ENCODE measurements at places on chromosomes 2 and 18. TPM values are rescaled to one million over a fixed set of nuclear protein-coding genes. Genes with fewer than 3 reads are reported as not detected.

GRCh38 chr2:235637896-235638295 lies 144.1 kb downstream of the AGAP1 start:
- no peaks in the 10 kb centered on the region for H3K36me3 ChIP-seq
- H3K27me3 ChIP-seq, result peaks cover 2% of the 10 kb centered on the region
- H3K4me3 ChIP-seq, result no peak overlapping the region
- no peak overlapping the region for H3K27ac ChIP-seq

DNA sequence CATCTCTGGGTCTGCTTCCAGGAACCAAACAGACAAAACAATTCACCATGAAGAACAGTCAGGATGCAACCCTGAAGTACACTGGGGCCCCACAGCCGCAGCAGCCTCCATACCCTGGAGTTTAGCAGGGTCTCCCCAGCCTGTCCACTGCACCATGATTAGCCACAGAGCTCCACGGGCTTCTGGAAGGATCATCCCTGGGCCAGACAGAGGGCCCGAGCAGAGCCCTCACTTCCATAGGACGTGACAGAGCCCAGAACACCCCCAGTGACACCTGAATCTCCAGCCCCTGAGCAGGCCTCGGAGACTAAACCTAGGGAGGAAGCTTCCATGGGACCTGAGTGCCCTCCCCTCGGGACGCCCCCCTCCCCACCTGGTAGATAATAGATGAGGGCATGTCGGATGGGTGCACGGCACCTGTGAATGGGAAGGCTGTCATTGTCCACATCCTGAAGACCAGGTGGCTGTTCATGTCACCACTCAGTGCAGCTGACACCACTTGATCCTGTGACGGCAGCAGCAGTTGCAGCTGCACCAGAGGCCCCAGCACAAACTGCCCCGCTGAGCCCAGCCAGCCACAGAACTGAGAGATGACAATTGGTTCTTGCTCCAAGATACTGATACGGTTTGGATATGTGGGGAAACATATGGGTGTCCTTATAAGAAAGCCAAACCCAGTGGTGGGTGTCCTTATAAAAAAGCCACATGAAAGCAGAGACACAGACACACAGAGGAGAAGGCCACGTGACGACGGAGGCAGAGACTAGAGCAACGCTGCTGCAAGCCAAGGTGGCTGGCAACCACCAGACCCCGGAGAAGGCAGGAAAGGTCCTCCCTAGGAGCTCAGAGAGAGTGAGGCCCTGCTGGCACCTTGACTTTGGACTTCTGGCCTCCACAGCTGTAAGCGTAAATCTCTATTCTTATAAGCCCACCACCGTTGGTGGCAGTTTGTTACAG lies 23.2 kb downstream of the KIF1A start:
- no peaks in the 10 kb centered on the region for H3K36me3 ChIP-seq
- H3K27ac ChIP-seq, result no peak overlapping the region

The SERPINB13 gene
- not detected for total RNA-seq

GRCh38 chr2:241649404-241649803 lies 11.9 kb downstream of the ATG4B start:
- no peak for DNase-seq
- H3K27me3 ChIP-seq, result no peaks in the 10 kb centered on the region
- peaks cover 14% of the 10 kb centered on the region for H3K4me1 ChIP-seq

DNA sequence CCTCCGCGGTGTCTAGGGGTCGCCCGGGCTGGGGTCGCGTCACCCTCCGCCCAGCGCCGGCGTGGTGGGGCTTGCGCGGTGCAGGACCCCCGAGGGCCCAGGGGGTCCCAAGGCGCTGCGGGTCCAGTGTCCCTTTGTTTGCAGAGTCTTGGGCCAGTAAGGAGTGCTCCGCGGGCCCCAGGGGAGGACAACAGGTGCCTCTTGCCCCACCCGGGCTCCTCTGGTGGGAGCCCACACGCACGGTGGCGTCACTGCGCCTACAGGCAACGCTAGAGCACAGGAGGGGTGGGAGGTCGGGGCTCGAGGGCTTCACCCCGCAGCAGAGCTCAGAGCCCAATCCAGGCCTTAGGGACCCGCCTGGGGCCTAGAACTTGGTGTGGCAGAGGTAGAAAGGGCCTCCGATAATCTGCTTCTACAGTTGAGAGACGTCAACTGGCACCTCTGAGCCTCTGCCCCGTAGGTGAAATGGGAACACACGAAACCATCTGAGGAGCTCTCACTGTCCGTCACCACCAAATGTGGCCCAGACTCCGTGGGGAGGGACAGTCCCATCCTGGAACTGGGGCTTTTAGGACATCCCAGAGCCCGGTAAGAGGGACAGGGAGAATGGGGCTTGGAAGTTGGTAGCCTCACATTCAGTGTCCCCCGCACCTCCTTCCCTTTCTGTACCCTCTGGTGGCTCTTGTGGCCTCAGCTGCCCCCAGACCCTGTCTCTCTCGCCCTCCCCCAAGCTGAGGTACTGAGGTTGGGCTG lies 1.4 kb downstream of the ARID5A start:
- DNase-seq, result peak; percentile 74
- peak overlapping the region; percentile 97 for H3K27ac ChIP-seq
- peaks cover 40% of the 10 kb centered on the region for H3K36me3 ChIP-seq
- H3K4me1 ChIP-seq, result peaks cover 48% of the 10 kb centered on the region
- no peaks in the 10 kb centered on the region for H3K27me3 ChIP-seq

GRCh38 chr2:219443016-219443696 lies 8.5 kb downstream of the SPEG start:
- H3K4me1 ChIP-seq, result peaks cover 17% of the 10 kb centered on the region
- no peaks in the 10 kb centered on the region for H3K36me3 ChIP-seq
- DNase-seq, result no peak
- peak overlapping the region; percentile 25 for H3K27ac ChIP-seq
- peaks cover 17% of the 10 kb centered on the region for H3K27me3 ChIP-seq

DNA sequence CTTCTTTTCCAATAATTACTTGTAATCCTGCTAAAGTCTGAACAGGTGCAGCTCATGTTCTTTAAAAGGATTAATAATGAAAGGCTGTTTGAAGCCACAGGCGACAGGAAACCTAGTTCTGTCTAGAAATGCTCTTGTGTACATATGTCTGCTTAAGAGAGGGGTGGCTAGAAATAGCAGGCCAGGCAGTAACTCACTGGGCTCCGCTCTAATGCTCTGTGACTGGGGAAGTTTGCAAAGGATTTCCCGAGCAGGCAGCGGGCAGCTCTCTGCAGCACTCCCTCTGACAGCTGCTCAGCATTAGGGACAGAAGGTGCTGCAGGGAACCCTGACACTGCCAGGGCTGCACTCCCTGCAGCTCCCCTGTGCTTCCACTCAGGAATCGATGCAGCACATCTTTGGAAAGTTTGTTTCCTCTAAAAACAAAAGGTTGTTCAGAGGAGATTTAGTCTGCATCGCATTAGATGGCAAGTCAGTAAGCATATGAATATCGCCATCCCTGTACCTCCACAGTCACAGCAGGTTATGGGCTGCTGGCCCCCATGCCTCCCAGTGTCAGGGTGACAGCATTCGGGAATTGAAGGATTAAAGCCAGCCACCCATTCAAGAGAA lies 33.1 kb upstream of the TTC39C start:
- H3K4me1 ChIP-seq, result peaks cover 36% of the 10 kb centered on the region
- H3K4me3 ChIP-seq, result no peak overlapping the region
- no peaks in the 10 kb centered on the region for H3K27me3 ChIP-seq
- H3K36me3 ChIP-seq, result peaks cover 2% of the 10 kb centered on the region

DNA sequence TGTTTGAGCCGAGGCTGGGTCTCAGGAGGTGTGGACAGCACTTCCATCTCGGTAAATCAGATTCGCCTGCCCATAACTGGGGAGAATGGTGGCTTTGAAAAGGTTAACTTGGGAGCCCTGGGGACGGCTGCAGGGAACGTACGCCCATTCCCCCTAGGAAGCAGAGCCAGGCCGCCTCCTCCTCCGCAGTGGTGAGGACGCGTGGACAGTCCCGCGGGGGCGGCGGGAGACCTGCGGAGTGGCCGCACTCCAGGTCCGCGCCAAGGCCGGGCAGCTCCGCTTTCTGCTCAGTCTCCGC lies 845 bp upstream of the MYCN start:
- H3K4me1 ChIP-seq, result peaks cover 21% of the 10 kb centered on the region
- H3K27ac ChIP-seq, result no peak overlapping the region
- no peak for DNase-seq
- no peak overlapping the region for H3K4me3 ChIP-seq

The CXCR2 gene
- total RNA-seq, result 0.22 TPM

DNA sequence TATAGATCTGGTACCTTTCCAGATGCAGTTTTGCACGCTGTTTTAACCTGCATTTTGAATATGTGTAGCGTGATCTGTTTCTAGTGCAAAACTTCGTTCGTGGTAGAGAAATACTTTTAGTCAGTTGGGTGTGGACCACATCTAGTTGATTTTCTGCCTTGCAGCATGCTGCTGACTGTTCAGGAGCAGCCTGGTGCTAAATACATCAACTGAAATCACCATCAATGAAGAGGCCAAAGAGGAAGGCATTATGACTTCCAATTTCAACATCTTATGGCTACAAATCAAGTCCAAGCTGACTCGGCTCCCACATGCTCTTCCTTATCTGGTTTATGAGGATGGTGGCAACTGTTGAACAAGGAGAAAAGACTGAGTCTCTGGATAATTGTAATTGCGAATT lies 298.5 kb downstream of the ZNF521 start:
- no peak for DNase-seq
- H3K27me3 ChIP-seq, result no peaks in the 10 kb centered on the region
- H3K36me3 ChIP-seq, result no peaks in the 10 kb centered on the region
- no peak overlapping the region for H3K27ac ChIP-seq
- H3K4me1 ChIP-seq, result no peaks in the 10 kb centered on the region

DNA sequence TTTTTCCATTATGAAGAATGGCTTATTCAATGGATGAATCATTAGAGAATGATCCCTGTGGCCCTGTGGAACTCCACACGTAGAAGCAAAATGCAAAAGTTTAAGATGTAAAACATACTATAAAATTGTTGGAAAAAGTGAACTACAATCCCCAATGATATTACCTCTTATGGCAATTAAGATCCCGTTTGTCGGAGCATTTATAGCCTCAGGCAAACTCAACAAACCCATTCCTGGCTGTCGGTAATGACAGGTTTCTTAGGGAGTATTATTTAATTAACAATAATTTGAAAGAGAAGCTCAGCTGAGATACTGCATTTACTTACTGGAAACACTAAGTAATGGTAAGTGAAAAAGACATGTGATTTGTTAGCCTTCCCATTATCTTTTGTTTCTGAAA lies 138.3 kb downstream of the CDH20 start:
- no peaks in the 10 kb centered on the region for H3K27me3 ChIP-seq
- H3K27ac ChIP-seq, result no peak overlapping the region
- no peak for DNase-seq
- H3K4me3 ChIP-seq, result no peak overlapping the region

The C1QL2 gene
- not detected for total RNA-seq

- H3K4me3 ChIP-seq, result no peak overlapping the region
- H3K27me3 ChIP-seq, result peaks cover 2% of the 10 kb centered on the region
- DNase-seq, result no peak
- no peaks in the 10 kb centered on the region for H3K36me3 ChIP-seq
Measured at GRCh38 chr2:148577845-148578492, 66.6 kb upstream of the EPC2 start.

DNA sequence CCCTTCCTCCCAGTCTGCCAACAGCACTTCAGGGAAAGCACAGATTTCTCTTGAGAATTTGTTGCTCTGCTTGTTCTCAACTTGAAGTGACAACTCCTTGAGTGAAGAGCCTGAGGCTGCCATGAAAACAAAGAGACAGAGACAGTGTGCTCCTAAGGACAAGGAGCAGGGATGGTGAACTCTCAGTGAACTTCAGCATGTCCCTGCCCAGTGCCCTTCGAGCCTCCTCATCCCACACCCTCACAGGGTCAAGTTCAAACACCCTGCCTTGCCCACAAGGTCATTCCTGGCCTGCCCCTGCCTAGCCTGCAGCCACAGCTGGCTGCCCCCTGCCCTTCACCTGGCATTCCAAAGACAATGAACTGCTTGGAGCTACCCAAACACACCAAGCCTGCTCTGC lies 343.5 kb upstream of the KLHL29 start:
- no peaks in the 10 kb centered on the region for H3K4me1 ChIP-seq
- H3K27ac ChIP-seq, result no peak overlapping the region
- H3K4me3 ChIP-seq, result no peak overlapping the region
- no peak for DNase-seq
- no peaks in the 10 kb centered on the region for H3K27me3 ChIP-seq

The RESP18 gene
- total RNA-seq, result not detected

GRCh38 chr2:61948661-61949457 lies 43.4 kb downstream of the COMMD1 start:
- H3K27me3 ChIP-seq, result no peaks in the 10 kb centered on the region
- no peak overlapping the region for H3K4me3 ChIP-seq
- H3K4me1 ChIP-seq, result peaks cover under 1% of the 10 kb centered on the region
- H3K27ac ChIP-seq, result no peak overlapping the region
- no peak for DNase-seq

GRCh38 chr2:142030735-142031134 lies 100.1 kb downstream of the LRP1B start:
- no peaks in the 10 kb centered on the region for H3K27me3 ChIP-seq
- no peaks in the 10 kb centered on the region for H3K4me1 ChIP-seq
- no peak overlapping the region for H3K27ac ChIP-seq

The CYP26B1 gene
- total RNA-seq, result not detected

GRCh38 chr18:29457316-29457889 lies 1280.5 kb upstream of the CDH2 start:
- no peaks in the 10 kb centered on the region for H3K27me3 ChIP-seq
- H3K4me3 ChIP-seq, result no peak overlapping the region

- peaks cover 42% of the 10 kb centered on the region for H3K4me1 ChIP-seq
- H3K4me3 ChIP-seq, result no peak overlapping the region
- no peak overlapping the region for H3K27ac ChIP-seq
- DNase-seq, result no peak
- peaks cover 24% of the 10 kb centered on the region for H3K27me3 ChIP-seq
Measured at GRCh38 chr2:98907966-98908905, 27.8 kb downstream of the CRACDL start.

The RNF125 gene
- total RNA-seq, result 15.3 TPM

DNA sequence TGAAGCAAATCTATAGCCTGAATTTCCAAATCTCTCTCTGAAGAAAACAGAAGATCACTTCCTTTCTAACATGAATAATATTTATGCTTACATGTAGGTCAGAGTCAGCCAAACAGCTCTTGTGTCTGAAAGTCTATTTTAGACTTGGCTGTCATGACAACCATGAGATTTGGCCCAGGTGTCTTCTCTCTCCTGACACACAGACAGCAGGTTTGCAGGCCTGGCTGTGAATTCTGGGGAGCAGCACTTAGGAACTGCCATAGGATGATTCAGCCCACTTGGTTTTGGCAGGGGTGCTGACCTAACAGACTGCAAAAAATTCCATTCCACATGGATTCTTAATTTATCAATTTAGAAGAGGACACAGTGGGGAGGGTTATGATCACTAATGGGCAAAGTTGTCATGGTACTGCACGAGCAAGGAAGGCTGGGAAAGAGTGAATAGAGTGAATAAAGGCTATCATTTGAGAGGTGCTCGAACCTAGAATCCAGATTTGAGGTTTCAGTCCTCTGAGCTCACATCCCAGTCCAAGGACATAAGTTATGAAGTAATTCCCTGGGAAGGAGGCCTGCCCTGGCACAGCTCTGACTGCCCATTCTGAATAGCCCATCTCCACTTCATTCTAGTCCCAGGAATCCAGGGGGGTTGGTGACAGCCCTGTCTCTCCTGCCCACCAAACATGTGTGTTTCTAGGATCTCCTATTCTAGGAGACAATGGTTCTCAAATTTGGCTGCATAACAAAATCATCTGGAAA lies 453.9 kb upstream of the TRIB2 start:
- no peak overlapping the region for H3K4me3 ChIP-seq
- H3K36me3 ChIP-seq, result no peaks in the 10 kb centered on the region
- no peak overlapping the region for H3K27ac ChIP-seq
- no peak for DNase-seq

- no peak overlapping the region for H3K4me3 ChIP-seq
- no peak overlapping the region for H3K27ac ChIP-seq
- H3K36me3 ChIP-seq, result no peaks in the 10 kb centered on the region
- H3K4me1 ChIP-seq, result peaks cover 4% of the 10 kb centered on the region
- H3K27me3 ChIP-seq, result no peaks in the 10 kb centered on the region
Measured at GRCh38 chr2:241943209-241943850, 73.8 kb downstream of the RTP5 start.
